Left renal pelvis (tissue), 4 donors: ENCODE measurements at places on chromosomes 4 and X. TPM values are rescaled to one million over a fixed set of nuclear protein-coding genes. Genes with fewer than 3 reads are reported as not detected.

The BBS7 gene
- 24.6 TPM for polyA plus RNA-seq

The CXCL8 gene
- 25.4 TPM for polyA plus RNA-seq

The CXCL10 gene
- polyA plus RNA-seq = 7.5 TPM

GRCh38 chr4:163808011-163808410 lies 313.5 kb downstream of the TMA16 start:
- DNase-seq = no peak

DNA sequence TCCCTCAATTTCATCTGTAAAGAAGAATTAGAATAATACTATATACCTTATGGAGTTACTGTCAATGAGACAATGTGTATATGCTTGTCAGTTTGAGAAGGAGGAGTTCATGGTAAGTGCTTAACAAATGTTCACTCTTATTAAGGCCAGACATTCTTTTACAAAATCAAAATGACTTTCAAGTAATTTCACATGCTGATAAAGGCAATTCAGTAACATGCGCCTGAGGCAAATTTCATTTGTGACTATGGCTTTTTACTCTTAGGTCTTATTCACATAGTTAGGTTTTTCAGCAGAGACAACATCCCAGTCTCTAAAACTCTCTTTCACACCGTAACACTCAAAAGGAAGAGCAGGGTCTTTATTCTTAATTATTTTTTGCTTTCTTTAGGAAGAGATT lies 174.4 kb downstream of the CAMK2D start:
- DNase-seq = no peak
